Suprapubic skin (tissue), 4 donors: ENCODE measurements at places on chromosomes 3 and 15. TPM values are rescaled to one million over a fixed set of nuclear protein-coding genes. Genes with fewer than 3 reads are reported as not detected.

Gene CHL1
- 39.5 TPM for total RNA-seq

DNA sequence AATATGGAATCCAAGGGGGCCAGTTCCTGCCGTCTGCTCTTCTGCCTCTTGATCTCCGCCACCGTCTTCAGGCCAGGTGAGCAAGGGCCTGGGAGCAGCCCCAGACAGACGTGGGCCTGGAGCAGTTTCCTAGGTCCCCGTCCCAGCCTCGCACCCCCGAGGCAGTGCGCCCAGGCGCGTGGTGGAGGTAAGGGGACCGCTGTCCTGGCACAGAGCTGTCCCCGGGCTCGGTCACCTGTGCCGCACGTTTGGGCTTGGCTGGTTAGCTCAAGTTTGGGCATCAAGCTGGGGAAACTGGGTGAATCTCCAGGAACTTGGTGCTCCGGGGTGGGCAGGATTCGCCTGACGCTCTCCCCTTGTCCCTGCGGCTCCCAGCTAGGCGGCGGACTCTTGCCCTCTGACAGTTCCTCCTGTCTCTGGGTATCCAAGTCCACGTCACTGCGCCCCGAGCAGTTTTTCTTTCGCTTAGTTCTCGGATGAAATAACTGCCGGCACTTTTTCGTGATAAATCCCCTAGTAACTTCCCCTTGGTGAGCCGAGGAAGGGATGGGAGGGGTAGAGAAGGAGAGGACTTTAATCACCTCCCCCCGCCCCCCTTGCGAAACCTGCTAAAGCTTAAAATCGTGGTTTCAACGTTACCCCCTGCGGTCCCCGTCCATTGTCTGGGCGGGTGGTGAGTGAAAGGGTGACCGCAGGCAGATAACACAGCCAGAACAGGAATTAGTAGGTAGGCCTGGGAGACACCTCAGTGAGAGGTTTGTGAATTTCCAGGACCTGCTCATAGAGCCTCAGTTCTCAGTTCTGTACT, 901 bp downstream of the ALCAM start:
- DNase-seq, result peak; percentile 84

DNA sequence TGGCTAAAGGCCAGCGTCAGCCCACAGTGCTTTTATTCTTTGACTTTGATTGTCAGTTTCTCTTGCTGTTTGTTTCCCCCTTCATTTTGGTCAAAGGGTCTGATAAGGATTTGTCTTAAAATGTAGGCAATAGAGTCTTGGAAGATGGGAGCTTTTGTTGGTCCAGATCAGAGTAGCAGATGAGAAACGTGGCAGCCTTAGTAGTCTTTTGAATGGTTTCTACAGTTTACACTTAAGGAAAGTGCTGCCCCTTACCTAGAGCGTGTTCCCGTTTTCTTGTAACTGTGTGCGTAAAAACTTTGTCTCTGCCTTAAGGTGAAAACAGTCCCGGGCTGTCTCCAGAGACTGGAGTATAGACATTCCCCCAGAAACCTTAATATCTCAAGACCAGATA, 630 bp downstream of the LXN start:
- no peak for DNase-seq

GRCh38 chr15:52737720-52738119, 52.4 kb downstream of the ONECUT1 start:
- no peak for DNase-seq

DNA sequence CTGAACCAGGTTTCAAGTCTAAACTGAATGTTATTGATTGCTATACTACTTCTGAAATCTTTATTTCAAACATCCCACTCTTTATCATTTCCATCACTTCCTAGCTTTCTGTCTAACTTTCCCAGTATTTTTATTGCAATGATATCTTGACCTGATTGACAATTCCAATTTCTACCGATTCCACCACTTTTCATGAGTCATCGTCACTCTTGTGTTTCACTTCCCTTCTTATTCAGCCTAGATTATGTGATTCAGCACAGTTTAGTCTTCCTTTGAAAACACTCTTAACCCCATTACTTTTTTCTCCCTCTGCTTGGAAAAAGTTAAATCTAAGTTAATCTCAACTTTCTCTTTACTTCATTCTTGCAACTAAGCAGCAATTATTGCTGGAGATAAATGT, 62.6 kb downstream of the SLC7A14 start:
- DNase-seq, result no peak

- DNase-seq, result no peak
Observed at GRCh38 chr3:127691974-127692373, 19.2 kb downstream of the ABTB1 start.

- DNase-seq, result no peak
Observed at GRCh38 chr3:181454451-181455027, 257.2 kb upstream of the SOX2 start.

GRCh38 chr3:101836652-101837598, 12.4 kb upstream of the NFKBIZ start:
- no peak for DNase-seq

DNA sequence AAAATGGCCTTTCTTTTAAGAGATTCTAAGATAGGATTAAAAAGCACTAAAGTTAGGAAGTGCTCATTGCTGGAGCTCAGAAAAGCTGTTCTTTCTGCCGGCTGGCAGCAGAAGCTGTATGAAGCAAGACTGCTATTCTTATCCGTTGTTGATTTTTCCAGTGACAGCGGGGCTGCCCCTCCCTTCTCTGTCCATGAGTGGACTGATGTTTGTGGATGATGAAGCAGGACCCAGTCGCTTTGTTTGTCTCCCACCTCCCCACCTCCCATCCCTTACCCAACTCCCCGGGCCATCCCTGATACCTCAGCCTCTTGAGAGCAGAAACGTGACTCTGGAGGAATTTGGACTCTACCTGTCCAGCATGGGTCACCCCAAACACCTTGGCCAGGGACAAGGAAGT, 10.3 kb upstream of the MUSTN1 start:
- DNase-seq, result no peak

DNA sequence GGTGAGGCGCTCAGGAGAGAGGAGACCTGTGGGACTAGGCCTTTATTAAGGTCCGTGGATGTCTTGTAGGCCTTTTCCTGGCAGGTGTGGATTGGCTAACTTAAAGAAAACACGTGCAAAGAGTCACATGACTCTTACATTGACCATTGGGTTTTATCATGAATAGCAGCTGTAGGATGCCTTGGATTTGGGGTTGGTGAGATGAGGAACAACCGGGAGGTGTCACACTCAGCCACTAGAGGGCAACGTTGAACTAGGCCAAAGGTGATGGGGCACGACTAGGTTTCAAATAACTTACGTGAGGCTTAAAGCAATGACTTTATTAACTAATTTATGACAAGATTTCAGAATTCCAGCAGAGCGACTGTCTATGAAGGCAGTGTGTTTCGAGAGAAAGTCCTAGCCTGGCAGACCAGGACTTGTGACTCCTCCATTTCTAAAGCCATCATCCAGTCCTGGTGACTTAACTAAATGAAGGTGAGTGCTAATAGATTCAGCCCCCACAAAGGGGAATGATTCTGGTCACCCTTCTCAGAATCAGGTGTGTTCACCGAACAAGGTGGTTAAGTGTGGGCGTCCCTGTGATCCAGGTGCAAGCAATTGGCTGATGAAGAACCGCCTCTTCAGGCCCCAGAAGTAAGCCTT, 345.6 kb downstream of the MCTP2 start:
- no peak for DNase-seq

Gene BBX
- 42.8 TPM for total RNA-seq

DNA sequence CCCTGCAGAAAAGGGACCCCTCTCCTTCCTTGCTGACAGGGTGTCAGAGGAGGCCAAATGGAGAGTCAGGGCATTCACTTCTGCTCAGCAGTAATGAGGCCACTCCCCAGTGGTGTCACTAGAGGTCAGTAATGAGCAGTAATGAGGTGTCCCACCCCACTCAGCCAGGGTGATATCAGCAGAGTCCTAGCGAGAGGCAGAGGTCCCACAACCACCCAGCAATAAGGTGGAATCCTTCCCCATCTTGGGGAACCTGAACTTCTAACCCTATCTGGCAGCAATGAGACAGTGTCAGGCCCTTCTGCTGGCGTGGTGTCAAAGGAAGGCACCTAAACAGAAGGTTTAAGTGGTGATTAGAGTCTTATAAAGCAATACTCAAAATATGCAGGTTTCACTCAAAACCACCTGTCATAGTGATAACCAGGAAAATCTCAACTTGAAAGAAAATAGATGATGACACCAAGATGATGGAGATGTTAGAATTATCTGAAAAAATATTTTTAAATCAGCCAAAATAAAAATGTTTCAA, 12.9 kb downstream of the OCA2 start:
- DNase-seq, result no peak

GRCh38 chr3:112602217-112602838, 38.6 kb downstream of the CCDC80 start:
- no peak for DNase-seq

Gene GOLGA8O
- total RNA-seq, result not detected

- DNase-seq, result no peak
Observed at GRCh38 chr15:98805434-98806274, 157.3 kb downstream of the IGF1R start.

DNA sequence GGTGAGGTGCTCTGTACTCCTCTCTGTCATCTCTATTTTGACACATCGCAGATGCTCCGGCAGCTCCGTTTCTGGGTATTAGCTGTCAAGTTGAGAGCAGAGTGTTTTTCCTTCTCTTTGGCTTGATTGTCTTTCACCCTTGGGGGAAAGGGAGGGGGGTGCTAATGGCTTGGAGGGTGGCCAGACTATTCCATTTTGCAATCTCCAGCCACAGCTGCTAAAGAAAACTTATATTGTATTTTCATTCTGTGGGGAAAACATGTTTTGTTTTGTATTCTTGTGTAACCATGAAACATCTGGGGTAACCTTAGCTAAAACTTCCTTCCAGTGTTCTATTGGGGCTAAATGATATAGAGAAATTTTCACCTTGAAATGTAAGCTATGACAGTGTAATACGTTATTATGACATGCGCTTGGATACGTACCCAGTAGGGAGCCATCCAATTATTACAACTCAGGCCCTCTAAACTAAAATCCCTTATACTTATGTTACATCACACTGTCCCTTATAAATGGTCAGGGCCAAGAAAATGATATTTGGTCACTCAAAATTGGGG, 14.0 kb upstream of the LARP6 start:
- DNase-seq, result no peak

DNA sequence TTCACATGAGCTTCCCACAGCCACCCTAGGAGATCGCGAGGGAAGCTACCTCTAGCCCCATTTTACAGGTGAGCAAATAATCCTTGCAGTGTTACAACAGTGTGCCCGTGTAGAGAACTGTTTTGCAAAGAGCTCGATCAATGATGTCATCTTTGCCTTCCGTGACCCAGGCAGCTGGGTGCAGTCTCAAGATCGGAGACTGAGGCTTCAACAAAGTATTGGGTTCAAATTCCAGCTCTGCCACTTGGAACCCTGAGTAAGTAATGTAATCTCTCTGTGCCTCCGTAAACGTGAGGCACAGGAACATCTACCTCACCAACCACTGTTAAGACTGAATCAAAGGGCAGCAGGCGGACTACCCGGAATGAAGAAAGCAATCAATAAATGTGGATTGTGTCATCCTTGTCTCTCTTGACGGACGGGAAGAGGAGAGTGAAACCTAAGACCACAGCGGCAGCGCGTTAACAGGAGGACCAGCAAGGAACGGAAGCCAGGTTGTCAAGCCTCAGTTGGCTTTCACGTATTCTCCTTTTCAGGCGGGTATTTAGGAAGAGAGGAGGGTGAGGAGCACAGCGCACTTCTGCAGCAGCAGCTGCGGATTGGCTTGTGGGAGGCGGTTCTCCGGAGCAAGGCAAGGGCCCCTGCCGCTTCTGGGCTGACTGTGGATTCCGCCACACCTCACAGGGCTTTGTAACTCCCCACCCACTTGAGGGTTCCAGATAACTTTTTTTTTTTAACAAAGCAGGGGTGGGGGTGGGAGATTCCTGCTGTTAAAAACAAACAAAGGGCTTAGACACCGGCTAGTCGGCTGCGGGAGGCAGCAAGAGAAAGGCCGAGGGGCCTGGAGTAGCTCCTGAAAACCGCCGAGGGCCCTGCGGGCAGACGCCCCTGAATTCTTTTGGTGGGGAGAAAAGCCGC, 1.5 kb upstream of the SMAD3 start:
- DNase-seq, result no peak

DNA sequence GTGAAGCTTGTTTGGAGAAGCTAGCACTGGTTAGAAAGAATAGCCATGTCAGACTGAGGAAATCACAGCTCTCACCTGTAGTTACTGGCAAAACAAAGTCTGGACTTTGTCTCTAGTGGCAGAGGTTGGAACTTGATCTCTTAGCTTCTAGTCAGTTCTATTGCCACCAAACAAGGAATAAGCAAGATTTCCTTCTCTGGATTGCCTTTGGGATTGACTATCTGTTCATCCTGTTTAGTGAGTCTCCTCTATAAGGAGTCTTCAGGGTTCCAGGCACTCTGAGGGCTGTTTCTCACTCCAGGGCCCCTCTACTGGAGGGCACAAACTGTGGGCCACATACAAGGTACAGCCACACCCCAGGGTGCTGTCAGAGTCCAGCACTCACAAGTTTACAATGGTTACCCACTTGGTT, 426.6 kb upstream of the THBS1 start:
- DNase-seq, result no peak

DNA sequence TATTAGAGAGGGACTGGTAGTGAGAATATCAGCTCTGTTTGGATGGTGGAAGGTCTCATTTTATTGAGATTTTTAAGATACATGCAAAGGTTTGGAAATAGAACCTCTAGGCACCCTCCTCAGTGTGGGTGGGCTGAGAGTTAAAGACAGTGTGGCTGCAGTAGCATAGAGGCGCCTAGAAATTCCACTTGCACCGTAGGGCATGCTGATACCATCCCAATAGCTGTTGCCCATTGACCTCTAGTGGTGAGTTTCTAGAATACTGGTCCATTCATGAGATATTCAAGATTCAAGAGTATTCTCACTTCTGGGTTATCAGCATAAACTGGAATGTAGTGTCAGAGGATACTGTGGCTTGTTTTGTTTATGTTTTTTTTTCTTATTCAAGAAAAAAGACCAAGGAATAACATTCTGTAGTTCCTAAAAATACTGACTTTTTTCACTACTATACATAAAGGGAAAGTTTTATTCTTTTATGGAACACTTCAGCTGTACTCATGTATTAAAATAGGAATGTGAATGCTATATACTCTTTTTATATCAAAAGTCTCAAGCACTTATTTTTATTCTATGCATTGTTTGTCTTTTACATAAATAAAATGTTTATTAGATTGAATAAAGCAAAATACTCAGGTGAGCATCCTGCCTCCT, 87.2 kb downstream of the TGFBR2 start:
- DNase-seq, result no peak

Gene ZDHHC19
- total RNA-seq, result not detected

GRCh38 chr3:52119099-52119498, 35.1 kb downstream of the POC1A start:
- DNase-seq, result no peak

GRCh38 chr3:126049289-126050049, 34.5 kb downstream of the SLC41A3 start:
- DNase-seq, result no peak

Gene FBXO40
- total RNA-seq, result not detected
